Brain pericyte (primary cell): ENCODE measurements at places on chromosomes 5 and 9.

GRCh38 chr5:110013017-110013416 is 323.3 kb downstream of the MAN2A1 start:
- DNase-seq = no peak

GRCh38 chr5:15927710-15928380 is 251.7 kb downstream of the MARCHF11 start:
- no peak for DNase-seq

DNA sequence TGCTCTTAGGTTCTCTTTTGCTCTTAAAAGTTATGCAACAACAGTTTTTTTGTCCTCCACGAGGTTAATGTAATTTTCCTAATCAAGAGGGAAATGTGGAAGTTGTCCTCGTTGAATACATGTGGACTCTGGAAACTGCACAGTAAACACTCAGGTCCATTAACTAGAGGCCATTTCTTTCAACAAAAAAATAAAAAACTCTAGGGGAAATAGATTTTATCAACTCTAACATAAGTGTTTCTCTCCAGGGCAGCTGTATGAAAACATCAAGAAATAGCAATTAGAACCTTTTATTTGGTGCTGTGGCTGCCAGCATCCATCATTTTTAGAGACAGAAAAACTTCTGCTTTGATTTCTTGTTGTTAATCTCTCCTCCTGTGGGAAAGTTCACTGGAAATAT is 288.6 kb downstream of the ICE1 start:
- no peak for DNase-seq

GRCh38 chr5:14522721-14523120 is 58.9 kb upstream of the OTULINL start:
- DNase-seq = no peak

- no peak for DNase-seq
Measured at GRCh38 chr5:136123236-136123768, 9.3 kb upstream of the SMAD5 start.

- DNase-seq = no peak
Measured at GRCh38 chr5:58751222-58751837, 168.5 kb downstream of the RAB3C start.

DNA sequence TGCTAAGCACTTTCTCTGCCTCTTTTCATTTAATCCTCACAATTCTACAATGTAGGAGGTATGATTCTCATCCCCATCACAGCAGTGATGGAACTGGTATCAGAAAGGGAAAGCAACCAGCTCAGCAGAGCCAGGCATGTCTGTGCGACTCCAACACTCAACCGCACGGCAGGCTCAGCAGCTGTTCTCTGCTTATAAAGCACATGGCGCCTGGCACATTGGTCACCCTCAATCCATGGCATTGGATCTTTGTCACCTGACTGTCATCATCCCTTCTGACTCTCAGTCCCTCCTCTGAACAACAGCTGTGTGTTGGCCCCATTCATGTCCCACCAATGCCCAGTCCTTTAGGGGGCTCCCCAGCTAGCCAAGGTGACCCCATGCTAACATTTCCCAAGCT is 45.1 kb upstream of the HAND1 start:
- DNase-seq = no peak

- no peak for DNase-seq
Measured at GRCh38 chr5:156594406-156594805, 255.7 kb upstream of the PPP1R2B start.

GRCh38 chr9:124298646-124299235 is 41.0 kb downstream of the NEK6 start:
- no peak for DNase-seq

DNA sequence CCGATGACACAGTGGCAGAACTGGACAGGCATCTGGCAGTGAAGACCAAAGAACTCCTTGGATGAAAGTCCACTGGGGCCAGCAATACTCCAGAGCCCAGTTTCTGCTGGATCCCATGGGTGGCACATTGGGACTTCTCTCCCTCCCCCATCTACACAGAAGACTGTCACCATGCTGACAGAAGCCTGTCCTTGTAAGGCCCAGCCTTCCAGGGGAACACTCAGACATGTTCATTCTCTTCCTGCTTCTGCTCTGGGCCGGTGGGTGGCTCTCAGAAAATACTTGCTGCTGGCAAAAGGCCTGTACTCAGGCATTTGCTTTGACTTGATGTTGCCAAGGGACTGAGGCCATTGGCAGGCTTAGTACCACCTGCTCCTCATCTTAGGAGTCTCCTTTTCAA is 48.3 kb upstream of the PTGS1 start:
- no peak for DNase-seq

DNA sequence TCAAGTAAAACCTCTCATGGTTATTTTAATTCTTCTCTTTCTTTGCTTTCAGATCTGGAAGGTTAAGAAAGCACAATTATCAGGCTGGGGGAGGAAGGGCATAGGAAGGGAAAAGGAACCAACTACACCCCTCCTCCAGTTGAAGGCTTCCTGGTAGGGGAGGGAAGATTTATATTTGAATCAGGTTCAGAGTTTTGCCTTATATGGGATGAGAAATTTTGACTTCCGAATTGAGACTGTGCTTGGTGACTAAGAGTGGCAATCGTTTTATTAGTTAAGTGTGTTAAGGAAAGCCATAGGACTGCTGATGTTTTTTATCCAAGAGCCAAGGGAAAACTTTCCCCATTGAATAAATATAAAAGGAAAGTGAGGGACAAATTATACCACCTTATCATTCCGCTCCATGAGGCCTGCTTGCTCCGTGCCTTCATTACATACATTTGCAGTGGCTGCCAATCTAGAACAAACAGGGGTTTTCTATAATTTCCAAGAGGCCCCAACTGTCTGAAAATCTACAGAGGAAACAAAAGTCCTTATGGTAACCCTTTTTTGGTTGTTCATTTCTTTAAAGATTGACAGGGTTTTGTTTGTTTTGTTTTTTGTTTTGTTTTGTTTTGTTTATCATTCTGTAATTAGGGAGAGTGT is 115.7 kb upstream of the EPB41L4A start:
- DNase-seq = no peak

- no peak for DNase-seq
Measured at GRCh38 chr5:59245198-59245597, 648.3 kb downstream of the PDE4D start.

DNA sequence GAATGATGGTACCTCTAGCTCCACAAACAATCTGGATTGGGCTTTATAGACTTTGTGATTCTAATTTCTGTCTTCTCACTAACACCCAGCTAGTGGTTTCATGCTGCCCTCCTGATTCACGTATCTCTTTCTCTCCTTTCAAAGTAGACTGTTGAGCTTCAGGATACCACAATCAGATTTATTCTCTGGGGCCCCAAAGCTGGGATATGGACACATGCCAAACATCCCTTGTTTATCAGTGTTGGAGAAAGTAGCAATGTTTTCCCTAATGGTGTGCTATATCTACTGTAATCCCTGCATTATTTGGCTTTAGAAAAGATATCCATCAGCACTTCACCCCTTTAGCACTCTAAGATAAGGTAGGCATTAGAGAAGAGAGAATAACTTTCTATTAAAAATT is 361.0 kb downstream of the FGF10 start:
- DNase-seq = no peak

DNA sequence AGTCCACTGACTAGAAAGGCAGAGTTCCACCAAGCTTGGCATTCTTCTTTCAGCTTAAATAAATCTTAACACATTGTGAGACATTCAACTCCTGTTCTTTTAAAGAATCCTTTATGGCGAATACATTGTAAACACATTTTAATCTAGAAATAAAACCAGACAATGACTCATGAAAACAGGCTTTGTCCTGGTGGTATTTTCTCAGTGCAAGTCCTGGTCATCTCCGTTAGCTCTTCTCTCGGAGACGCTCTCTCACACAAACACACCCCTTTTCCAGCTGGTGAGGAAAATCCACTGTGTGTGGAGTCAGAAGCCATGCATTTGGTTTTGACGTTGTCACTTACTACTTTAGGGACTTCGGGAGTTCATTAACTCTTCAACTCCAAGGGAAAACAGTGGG is 140.4 kb downstream of the AUH start:
- DNase-seq = no peak

GRCh38 chr9:70110194-70111041 is 66.8 kb downstream of the MAMDC2 start:
- DNase-seq = peak; percentile 18

DNA sequence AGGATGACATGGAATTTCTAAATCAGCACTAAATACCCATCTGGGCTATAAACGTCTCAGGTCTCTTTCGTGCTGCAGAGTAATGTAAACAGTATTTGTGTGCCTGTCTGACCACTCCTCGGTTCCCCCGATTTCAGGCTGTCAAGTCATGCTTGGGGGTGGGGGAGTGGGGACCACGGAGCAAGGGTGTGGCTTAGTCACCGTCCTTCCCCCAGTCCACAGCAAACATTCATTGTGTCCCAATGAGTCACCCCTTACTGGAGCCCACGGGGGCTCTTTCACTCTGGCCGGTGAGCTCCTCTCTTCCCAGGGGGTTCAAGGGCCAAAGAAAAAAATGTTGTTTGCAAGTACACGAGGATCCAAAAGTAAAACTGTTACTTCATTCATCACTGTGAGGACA is 72.4 kb upstream of the ICE1 start:
- DNase-seq = no peak

GRCh38 chr5:9343146-9343850 is 202.6 kb downstream of the SEMA5A start:
- no peak for DNase-seq
